ENCODE measurements at places on chromosomes 1 and 21.

DNA sequence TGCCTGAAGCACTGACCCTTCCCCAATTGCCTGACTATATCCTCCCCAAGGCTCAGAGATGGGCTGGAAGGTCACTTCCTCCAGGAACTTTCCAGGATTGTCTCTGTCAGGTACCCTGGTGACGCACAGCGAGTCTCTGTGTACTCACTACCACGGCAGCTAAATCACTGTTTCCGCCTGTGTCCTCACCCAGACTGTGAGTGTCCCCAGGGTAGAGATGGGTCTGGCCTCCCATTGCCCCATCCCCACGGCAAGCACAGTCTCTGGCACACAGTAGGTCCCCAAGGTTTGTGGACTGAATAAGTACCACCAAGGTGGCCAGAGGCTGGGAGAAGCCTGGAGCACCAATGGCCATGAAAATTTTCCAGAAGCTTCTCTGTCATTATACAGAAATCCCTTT is 93.8 kb upstream of the RUNX3 start:
- no peak overlapping the region for H3K27ac ChIP-seq
- H3K4me3 ChIP-seq, result no peak overlapping the region
- peaks cover 30% of the 10 kb centered on the region for H3K4me1 ChIP-seq
- no peak for DNase-seq

GRCh38 chr1:99051611-99052283 is 47.1 kb upstream of the PLPPR5 start:
- no peak overlapping the region for H3K27ac ChIP-seq
- DNase-seq, result no peak
- H3K4me3 ChIP-seq, result no peak overlapping the region
- no peaks in the 10 kb centered on the region for H3K36me3 ChIP-seq
- no peaks in the 10 kb centered on the region for H3K27me3 ChIP-seq

GRCh38 chr21:42572906-42573495 is 59.3 kb downstream of the SLC37A1 start:
- H3K36me3 ChIP-seq, result peaks cover 66% of the 10 kb centered on the region
- no peak overlapping the region for H3K4me3 ChIP-seq
- H3K4me1 ChIP-seq, result peaks cover 3% of the 10 kb centered on the region
- no peaks in the 10 kb centered on the region for H3K27me3 ChIP-seq
- no peak for DNase-seq
- no peak overlapping the region for H3K27ac ChIP-seq

- H3K36me3 ChIP-seq, result no peaks in the 10 kb centered on the region
- no peak overlapping the region for H3K4me3 ChIP-seq
- no peak for DNase-seq
- no peak overlapping the region for H3K27ac ChIP-seq
These were observed 8.9 kb upstream of the HAO2 start for GRCh38 chr1:119359730-119360129.

- no peaks in the 10 kb centered on the region for H3K4me1 ChIP-seq
- H3K27me3 ChIP-seq, result peaks cover 35% of the 10 kb centered on the region
- H3K36me3 ChIP-seq, result no peaks in the 10 kb centered on the region
- no peak overlapping the region for H3K4me3 ChIP-seq
- no peak for DNase-seq
These were observed 71.3 kb upstream of the TLR5 start for GRCh38 chr1:223214261-223214807.

DNA sequence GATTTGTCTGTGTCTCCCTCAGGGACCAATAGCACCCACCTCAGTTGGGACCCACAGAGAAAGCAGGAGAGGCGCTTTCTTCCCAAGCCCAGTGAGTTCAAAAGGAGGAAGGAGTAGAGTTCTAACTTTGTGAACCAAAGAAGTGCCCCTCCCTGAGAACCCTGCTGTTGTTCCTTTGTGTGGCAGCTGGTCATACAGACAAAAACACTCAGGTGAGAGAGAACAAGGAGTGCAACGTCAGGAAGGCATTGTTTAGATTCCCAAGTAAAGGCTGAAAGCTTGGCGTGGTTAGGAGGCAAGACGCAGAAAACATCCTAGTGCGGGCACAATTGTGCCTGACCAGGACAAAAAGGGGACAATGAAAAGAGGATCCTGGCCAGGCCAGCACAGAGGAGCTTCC is 654.6 kb downstream of the KIF26B start:
- no peaks in the 10 kb centered on the region for H3K4me1 ChIP-seq
- no peak for DNase-seq
- no peak overlapping the region for H3K27ac ChIP-seq
- H3K27me3 ChIP-seq, result no peaks in the 10 kb centered on the region
- H3K4me3 ChIP-seq, result no peak overlapping the region

DNA sequence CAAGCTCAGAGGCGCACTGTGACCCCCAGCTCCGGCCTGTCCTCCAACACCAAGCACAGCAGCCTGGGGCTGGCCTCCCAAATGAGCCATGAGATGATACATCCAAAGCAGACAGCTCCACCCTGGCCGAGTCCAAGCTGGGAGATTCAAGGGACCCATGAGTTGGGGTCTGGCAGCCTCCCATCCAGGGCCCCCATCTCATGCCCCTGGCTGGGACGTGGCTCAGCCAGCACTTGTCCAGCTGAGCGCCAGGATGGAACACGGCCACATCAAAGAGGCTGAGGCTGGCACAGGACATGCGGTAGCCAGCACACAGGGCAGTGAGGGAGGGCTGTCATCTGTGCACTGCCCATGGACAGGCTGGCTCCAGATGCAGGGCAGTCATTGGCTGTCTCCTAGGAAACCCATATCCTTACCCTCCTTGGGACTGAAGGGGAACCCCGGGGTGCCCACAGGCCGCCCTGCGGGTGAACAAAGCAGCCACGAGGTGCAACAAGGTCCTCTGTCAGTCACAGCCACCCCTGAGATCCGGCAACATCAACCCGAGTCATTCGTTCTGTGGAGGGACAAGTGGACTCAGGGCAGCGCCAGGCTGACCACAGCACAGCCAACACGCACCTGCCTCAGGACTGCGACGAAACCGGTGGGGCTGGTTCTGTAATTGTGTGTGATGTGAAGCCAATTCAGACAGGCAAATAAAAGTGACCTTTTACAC is 29.1 kb downstream of the SLC19A1 start:
- H3K4me1 ChIP-seq, result peaks cover 6% of the 10 kb centered on the region
- no peak overlapping the region for H3K4me3 ChIP-seq
- no peaks in the 10 kb centered on the region for H3K27me3 ChIP-seq
- DNase-seq, result no peak
- peaks cover 94% of the 10 kb centered on the region for H3K36me3 ChIP-seq

- no peak overlapping the region for H3K27ac ChIP-seq
- no peaks in the 10 kb centered on the region for H3K27me3 ChIP-seq
- H3K4me1 ChIP-seq, result peaks cover 19% of the 10 kb centered on the region
- DNase-seq, result no peak
These were observed 1.3 kb upstream of the DUSP23 start for GRCh38 chr1:159779403-159779851.

- H3K36me3 ChIP-seq, result peaks cover 5% of the 10 kb centered on the region
- H3K4me3 ChIP-seq, result no peak overlapping the region
- no peak for DNase-seq
- no peaks in the 10 kb centered on the region for H3K27me3 ChIP-seq
- peaks cover 2% of the 10 kb centered on the region for H3K4me1 ChIP-seq
These were observed 8.7 kb downstream of the B3GALNT2 start for GRCh38 chr1:235495551-235495950.

DNA sequence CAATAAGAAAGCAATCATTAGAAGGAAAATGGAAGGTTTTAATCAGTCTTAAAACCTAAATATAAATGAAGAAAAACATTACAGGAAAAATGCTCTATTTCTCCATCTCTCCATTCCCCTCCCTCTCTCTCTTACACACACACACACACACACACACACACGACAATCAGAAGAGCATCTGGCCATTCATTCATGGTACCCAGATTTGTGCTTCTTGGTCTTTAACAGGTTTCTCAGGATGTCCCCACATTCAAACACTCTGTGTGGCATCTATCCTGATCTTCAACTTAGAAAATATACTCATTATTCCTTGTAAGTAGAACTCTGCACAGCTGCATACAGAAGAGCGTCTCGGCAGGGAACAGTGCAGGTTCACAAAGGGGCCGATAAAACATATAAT is 779 bp downstream of the LRRC40 start:
- H3K4me1 ChIP-seq, result peaks cover 6% of the 10 kb centered on the region
- no peaks in the 10 kb centered on the region for H3K27me3 ChIP-seq
- DNase-seq, result peak; percentile 50
- no peak overlapping the region for H3K27ac ChIP-seq

GRCh38 chr1:32082022-32082421 is 9.3 kb downstream of the TMEM39B start:
- no peak overlapping the region for H3K4me3 ChIP-seq
- H3K4me1 ChIP-seq, result peaks cover 2% of the 10 kb centered on the region
- DNase-seq, result no peak
- no peak overlapping the region for H3K27ac ChIP-seq
- H3K36me3 ChIP-seq, result peaks cover 42% of the 10 kb centered on the region

DNA sequence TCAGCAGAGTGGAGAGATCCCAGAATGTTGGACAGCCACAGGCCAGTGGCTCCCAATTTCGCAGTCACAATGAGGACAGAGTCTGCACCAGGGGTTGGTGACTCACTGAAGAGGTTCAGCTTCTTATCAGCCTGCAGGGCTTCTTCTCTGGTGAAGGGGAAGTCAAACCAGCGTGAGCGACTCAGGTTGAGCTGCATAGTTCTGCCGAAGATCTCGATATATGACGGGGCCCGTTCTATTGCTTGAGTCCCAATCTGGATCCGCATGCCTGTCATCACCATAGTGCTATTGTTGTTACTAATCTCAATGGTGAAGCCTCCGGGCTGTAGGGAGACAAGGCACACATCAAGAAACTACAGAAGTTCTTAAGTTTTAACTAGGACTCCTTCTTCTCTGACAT is 58.5 kb downstream of the UBR4 start:
- no peak overlapping the region for H3K4me3 ChIP-seq
- no peaks in the 10 kb centered on the region for H3K4me1 ChIP-seq
- H3K36me3 ChIP-seq, result peaks cover 65% of the 10 kb centered on the region
- no peaks in the 10 kb centered on the region for H3K27me3 ChIP-seq
- no peak overlapping the region for H3K27ac ChIP-seq

GRCh38 chr1:3481836-3482375 is 27.4 kb downstream of the ARHGEF16 start:
- peaks cover 10% of the 10 kb centered on the region for H3K4me1 ChIP-seq
- H3K27me3 ChIP-seq, result peaks cover 64% of the 10 kb centered on the region
- H3K4me3 ChIP-seq, result no peak overlapping the region

GRCh38 chr21:34870246-34870645 is 178.9 kb downstream of the RUNX1 start:
- no peak overlapping the region for H3K27ac ChIP-seq
- peaks cover 14% of the 10 kb centered on the region for H3K4me1 ChIP-seq
- H3K36me3 ChIP-seq, result peaks cover 98% of the 10 kb centered on the region
- no peak for DNase-seq
- H3K4me3 ChIP-seq, result no peak overlapping the region

GRCh38 chr1:153683854-153684253 is 5.4 kb downstream of the NPR1 start:
- no peak overlapping the region for H3K4me3 ChIP-seq
- peaks cover 12% of the 10 kb centered on the region for H3K4me1 ChIP-seq
- peaks cover 6% of the 10 kb centered on the region for H3K36me3 ChIP-seq
- DNase-seq, result no peak
- no peak overlapping the region for H3K27ac ChIP-seq

- DNase-seq, result no peak
- peaks cover 16% of the 10 kb centered on the region for H3K36me3 ChIP-seq
- H3K4me1 ChIP-seq, result peaks cover 29% of the 10 kb centered on the region
- H3K27me3 ChIP-seq, result no peaks in the 10 kb centered on the region
- no peak overlapping the region for H3K4me3 ChIP-seq
These were observed 4.4 kb downstream of the TMEM201 start for GRCh38 chr1:9593147-9593491.

GRCh38 chr1:244680667-244681066 is 27.7 kb downstream of the DESI2 start:
- no peaks in the 10 kb centered on the region for H3K4me1 ChIP-seq
- H3K27ac ChIP-seq, result no peak overlapping the region
- H3K36me3 ChIP-seq, result peaks cover 2% of the 10 kb centered on the region
- no peak for DNase-seq

DNA sequence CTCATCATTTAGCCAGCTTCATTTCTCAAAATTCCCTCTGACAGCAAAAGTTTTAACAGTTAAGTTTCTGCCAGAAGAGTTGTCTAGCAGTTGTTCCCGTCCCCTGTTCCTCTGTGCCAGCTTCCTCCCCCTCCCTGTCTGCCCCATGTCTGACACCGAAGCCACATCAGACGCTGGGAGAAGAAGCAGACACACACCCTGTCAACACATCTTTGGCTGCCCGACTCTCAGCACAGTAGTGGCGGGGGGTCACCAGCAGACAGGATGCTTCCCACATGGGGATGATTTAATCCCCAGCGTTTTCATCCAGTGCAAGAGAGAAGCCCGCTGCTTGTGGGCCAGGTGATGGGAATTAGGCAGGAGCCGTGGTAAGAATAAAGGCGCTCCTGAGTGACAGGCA is 379.4 kb upstream of the RUNX1 start:
- no peak overlapping the region for H3K4me3 ChIP-seq
- H3K27me3 ChIP-seq, result no peaks in the 10 kb centered on the region
- peak; percentile 47 for DNase-seq

DNA sequence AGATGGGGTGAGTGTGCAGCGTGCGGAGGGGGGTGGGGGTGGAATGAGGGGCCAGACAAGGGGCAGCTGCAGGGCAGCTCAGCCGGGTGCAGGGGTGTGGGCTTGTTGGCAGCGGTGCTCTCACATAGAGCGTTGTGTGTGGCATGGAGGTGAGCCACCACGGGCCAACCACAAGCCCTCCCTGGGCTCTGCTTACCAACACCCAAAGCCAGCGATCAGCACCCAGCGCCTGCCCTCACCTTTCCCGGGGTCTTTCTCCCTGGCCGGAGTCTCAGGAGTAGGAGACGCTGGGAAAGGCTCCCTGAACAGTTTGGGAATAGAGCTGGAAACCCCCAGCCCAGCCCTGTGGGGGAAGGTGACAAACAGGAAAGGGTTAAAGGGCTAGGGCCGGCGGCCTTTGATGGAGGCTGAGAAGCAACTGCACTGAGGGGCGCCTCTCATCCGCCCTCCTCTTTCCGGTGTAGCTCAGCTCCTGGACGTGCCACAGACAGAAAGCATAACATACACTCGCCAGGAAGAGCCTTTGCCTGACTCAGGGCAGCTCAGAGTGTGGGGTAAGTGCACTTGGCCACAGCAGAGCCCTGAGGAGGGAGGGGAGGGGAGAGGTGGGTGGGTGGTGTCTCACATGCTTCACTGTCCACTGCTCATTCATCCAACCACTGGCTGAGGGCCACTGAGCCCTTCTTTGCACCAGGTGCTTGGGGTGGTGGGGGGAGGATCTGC is 577 bp downstream of the IKBKE start:
- H3K27me3 ChIP-seq, result no peaks in the 10 kb centered on the region
- DNase-seq, result peak; percentile 89
- H3K36me3 ChIP-seq, result peaks cover 18% of the 10 kb centered on the region
- H3K4me3 ChIP-seq, result peak overlapping the region; percentile 74

DNA sequence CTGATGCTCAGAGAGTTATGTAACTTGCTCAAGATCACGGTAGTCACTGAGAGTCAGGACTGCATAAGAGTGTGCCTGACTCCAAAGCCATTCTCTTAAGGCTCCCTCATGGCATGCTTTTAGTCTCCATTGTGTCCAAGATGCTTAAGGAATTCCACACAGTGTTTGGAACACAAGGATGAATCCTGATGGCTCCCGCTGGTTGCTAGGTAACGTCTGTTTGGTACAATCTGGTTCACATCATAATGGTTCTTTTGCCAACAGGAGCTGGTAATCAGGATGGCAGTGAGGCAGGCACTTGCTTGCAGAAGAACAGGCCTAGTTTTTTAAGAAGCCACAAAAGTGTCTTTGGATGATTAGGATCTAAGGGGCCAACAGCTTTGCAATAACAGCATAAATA is 436.5 kb upstream of the DAB1 start:
- H3K4me1 ChIP-seq, result no peaks in the 10 kb centered on the region
- H3K27me3 ChIP-seq, result no peaks in the 10 kb centered on the region
- DNase-seq, result no peak
- H3K36me3 ChIP-seq, result no peaks in the 10 kb centered on the region

All from mesenchymal stem cell (in vitro differentiated cells and primary cell).